Testis (tissue), 5 donors: ENCODE measurements at places on chromosomes 5 and 9.

GRCh38 chr5:143016777-143017516 lies 246.8 kb downstream of the ARHGAP26 start:
- peak; percentile 45 for DNase-seq

DNA sequence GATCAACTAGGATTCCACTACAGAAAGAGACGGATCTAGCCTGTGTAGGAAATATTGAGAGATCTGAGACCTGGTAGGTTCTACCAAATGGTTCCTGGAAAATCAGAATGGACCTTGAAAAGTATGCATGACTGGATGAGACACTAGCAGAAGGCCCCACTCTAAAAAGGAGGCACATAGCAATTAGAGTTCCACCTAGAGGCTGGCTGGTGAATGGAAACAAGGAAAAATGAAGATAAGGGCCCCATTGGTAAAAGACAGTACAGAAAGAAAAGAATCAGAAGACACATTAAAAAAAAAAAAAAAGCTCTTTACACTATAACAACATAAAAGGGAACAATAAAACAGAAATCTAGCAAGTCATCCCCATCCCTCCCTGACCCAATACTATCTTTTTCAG lies 518.5 kb downstream of the NR2F1-AS1 start:
- no peak for DNase-seq

DNA sequence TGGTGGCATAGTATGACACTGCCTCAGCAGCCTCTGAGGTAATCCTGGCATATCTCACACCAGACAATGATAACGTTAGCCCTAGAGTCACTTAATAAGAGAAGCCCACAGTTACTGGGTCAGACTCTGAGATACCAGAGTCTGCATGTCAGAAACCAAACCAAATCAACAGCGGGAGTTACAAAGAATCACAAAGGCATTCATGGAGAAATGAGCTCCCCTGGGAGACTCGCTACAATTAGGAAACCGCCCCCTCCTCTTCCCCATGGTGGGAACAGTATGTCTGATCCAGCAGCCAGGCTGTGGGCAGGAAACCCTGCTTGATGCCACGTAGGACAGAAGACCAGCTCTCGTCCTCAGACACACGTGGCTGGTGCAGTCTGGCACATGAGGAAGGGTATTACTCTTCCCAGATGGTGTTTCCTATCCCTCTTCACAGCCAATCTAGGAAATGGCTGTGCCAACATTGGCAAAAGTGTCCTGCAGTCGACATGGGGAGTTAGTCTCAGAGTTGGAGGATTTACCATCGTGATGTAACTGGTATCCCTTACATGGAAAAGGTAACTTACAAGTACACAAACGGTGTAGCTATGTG lies 485.4 kb downstream of the ZNF608 start:
- no peak for DNase-seq

DNA sequence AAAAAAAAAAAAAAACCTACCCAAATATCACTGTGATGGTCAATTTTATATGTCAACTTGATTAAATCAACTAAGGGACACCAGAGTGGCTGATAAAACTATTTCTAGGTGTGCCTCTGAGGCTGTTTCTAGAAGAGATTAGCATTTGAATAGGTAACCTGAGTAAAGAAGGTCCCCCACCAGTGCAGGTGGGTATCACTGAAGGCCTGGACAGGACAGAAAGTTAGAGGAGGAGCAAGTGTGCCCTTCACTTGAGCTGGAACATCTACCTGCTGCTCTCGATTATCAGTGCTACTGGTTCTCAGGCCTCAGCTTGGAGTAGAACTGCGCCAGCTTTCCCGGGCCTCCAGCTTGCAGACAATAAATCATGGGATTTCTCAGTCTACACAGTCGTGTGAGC lies 88.7 kb downstream of the TLE1 start:
- no peak for DNase-seq

DNA sequence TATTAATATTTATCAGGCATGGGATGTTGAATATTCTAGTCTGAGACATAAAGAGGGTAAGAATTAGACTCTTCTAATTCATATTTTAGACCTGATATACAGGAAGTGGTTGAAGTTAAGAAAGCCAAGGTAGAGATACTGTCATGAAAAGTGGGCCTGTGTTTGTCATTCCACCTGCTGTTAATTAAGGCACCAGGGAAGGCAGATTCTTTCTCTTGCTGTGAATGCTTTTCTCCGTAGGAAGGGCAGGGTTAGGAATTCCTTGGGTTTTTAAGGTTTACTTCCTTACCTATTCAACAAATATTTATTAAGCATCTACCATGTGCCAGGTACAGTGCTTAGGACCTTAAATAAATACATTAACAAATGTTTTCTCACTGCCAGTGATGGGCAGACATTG lies 196.4 kb downstream of the CAVIN4 start:
- no peak for DNase-seq

DNA sequence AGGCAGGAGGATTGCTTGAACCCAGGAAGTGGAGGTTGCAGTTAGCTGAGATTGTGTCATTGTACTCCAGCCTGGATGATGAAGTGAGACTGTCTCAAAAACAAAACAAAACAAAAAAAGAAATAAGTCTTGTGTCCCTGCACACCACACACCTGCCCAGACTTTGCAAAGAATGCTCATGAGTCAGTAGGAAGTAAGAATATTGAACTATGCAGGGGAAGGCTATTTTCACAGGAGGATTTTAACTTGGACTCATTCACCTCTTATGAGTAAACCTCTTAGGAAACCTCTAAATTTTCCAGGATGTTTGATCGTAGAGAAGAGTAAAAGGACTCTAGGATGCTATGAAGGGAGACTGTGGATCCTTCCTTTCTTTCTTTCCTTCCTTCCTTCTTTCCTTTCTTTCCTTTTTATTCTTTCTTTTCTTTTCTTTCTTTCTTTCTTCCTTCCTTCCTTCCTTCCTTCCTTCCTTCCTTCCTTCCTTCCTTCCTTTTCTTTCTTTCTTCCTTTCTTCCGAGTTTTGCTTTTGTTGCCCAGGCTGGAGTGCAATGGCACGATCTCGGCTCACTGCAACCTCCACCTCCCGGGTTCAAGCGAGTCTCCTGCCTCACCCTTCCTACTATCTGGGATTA lies 96.7 kb upstream of the CLINT1 start:
- DNase-seq = no peak

- DNase-seq = no peak
Observed at GRCh38 chr5:150060471-150060870, 25.9 kb downstream of the CSF1R start.

DNA sequence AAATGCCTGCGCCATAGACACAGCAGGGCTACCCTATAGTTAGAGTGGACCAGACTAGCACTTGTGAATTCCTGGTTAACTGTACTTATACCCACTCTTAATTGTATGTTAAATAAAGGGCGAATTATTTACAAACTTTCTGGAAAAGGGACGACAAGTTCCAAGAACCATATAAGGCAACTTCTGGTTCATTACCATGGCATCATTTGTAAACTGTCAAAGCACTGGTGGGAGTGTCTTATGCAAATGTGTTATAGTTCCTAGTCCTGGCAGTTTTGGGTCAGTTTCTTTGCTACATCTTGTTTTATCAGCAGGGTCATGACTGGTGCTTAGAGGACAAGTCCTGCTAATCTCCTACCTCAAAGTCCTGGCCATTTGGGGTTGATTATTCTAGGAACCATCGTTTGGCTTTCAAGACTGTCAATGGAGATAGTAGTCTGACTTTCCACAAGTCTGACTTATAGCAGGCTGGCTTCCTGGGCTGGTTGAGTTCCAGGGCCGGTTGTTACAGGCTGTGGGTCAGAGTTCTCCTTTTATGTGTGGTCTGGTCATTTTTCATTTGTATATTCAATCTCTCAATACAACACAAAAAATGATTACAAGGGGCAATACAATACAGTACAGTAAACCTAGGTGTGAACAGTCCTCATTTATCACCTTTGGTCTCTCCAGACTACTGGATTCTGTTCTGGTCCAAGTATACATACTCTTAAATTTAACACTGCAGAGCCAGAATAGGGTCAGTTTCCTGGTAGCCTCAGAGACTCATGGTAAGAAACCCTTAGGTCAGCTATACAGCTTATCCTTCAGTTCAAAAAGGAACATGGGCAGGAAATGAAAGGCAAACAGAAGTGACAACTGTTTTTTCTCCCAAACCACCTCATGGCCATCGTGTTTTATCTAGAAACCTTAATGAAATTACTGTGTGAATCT lies 8.3 kb upstream of the CFAP95 start:
- DNase-seq = no peak
